ENCODE measurements at places on chromosomes 5 and 9.

DNA sequence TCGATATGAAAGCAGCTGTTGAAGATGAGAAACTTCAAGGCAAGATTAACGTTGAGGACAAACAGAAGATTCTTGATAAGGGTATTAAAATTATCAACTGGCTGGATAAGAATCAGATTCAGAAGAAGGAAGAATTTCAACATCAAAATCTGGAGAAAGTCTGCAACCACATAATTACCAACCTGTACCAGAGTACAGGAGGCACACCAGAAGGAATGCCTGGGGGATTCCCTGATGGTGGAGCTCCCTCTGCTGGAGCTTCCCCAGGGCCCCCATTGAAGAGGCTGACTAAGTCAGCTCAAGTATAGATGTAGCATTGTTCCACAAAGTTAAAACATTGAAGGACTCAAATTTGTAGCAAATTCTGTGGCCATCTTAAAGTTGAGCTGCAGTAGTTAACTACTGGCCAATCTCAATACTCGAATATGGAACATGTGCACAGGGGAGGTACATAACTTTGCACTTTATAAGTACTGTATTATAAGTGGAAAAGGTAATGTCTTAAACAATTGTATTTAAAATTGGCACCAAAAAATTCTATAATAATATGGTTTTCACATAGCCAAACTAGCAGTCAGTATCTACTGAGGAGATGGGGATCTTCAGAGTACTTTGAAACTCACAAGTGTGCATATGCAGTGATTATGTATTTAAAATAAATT, 237.5 kb downstream of the CHSY3 start:
- DNase-seq, result no peak

DNA sequence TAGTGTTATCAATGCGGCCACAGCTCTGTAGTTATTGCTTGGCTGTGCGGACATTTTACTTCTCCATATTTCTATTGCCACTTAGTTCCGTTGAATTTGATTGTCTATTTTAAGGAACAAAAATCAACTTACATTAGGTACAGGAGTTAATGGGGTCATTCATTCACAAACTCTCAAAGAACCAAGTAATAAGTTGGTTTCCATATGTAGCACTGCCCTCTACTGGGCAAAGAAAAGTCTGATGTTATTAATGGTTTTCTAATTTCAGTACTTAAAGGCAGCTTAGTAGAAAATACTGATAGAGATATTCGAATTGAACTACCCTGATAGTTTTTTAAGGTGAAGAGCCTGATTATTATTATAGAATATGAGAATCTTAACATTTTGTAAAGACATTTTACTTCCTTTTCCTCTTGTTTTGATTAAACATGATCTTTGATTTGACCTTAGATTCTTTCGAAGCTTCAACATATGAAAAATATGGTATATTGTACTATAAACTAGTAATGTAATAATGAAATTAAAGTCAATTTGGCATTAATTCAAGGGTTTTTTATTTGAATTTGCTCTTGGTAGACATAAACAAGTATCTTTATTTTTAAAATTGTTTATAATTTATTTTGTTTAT, 119.5 kb upstream of the CTNND2 start:
- no peak for DNase-seq

DNA sequence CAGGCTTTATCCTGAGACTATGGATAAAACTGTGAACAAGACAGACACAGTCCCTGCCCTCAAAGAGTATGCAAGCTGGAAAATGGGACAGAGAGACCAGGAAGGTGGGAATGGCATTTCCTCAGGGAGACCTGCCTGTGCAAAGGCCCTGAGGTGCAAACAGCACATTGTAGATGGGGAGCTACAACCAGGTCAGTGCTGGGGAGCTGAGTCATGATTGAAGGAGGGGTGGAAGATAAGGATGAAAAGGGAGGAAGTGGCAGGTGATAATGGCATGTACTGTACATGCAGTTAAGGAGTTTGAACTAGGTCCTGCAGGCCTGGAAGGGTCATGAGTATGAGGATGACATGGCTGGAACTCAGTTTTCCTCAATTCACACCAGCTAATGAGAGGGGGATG, 75.5 kb upstream of the BOD1 start:
- DNase-seq, result no peak

- no peak for DNase-seq
Observed at GRCh38 chr9:86589273-86589672, 235.1 kb upstream of the TUT7 start.

- no peak for DNase-seq
Observed at GRCh38 chr9:99368341-99369326, 146.6 kb downstream of the SEC61B start.
